Stimulated activated CD4-positive, alpha-beta T cell treated with anti-CD3 and anti-CD28 coated beads, Interleukin-2, amount 100 ng/mL, for 4 hours (primary cell): ENCODE measurements at places on chromosomes 2 and 18.

GRCh38 chr18:78780719-78781600, 198.7 kb upstream of the SALL3 start:
- no peak for DNase-seq

DNA sequence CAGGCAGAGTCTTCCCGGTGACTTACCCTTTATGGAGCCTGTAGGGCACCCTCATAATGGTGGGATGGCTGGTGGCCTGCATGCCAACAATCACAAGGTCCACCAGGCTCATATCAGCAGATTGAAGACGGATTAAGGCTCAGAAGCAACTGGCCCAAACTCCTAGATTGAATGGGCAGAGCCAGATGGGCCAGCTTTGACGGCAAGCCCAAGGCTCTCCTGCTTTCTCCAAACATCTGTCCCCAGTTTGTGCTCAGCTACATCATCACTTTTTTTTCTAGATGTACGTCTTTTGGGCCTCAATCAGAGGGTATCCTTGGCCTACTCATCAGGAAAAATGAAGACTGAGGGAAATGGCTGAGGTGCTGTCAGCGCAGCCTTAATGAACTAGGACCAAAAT, 114.6 kb downstream of the VIT start:
- no peak for DNase-seq

- no peak for DNase-seq
These were observed 261.1 kb downstream of the CNTNAP5 start for GRCh38 chr2:124286089-124286783.

- DNase-seq = no peak
These were observed 80.3 kb upstream of the TTC39C start for GRCh38 chr18:23934252-23934651.

DNA sequence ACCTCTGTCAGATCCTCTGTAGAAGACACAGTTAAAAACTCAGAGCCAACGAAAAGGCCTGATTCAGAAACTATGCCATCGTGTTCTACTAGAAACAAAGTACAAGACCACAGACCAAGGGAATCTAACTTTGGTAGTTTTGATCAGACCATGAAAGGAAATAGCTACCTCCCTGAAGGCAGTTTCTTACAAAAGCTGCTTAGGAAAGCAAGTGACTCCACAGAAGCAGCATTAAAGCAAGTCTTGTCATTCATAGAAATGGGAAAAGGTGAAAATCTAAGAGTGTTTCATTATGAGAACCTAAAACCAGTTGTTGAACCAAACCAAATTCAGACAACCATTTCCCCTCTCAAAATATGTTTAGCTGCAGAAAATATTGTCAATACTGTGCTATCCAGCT, 58.2 kb downstream of the FSIP2 start:
- no peak for DNase-seq

DNA sequence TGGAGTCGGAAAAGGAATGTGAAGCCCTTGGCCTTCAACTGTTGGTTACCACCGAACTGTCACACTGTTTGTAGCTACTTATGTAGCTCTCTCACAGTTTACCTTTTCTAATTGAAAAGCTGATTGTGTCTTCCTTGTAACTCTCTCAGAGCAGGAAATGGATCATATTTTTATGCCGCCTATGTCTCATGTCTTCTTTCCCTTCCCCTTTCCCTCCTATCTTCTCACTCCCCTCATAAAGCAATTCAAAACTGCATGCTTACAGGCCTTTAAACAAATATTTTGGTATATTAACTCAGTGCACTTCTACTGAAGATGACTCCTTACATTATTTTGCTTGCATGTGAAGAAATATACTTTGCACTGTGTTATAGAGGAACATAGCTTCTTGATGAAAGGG, 6.0 kb downstream of the SLC39A10 start:
- DNase-seq = no peak

- no peak for DNase-seq
These were observed 118.4 kb downstream of the MEIS1 start for GRCh38 chr2:66553370-66553769.

DNA sequence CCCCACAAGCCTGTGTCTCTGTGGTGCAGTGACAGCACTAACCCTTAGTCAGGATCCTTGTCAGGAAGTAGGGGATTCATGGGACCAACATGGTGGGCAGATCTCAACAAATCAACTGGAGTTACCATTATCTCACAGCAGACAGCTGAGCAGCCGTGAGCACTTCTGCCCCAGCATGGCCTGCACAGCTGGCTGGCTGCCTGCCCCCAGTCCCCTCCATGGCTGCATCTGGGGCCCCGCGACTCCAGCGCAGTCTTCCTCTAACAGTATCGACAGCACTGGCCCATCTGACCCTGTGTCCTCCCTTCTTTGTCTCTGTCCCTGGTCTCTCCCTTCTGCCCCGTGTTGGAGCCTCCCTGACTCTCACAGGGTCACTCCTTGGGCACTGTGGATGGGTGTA, 4.7 kb upstream of the ADCY3 start:
- no peak for DNase-seq
